Activated T-cell treated with anti-CD3 and anti-CD28 coated beads for 4 hours (primary cell): ENCODE measurements at places on chromosomes 12 and 14.

DNA sequence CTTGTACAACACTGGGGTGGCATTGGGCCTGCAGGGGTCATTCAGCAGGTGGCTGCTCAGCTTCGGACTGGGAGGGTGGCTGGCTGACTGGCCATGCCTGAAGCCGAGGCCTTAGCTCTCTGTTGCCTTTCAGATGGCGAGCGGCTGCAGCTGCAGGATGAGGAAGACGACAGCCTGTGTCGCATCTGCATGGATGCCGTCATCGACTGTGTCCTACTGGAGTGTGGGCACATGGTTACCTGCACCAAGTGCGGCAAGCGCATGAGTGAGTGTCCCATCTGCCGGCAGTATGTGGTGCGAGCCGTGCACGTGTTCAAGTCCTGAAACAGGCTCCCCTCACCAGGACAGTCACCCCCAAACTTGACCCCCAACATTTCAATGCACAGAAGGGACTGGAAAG, 23.3 kb downstream of the RNF34 start:
- no peak for DNase-seq

- peak; percentile 63 for DNase-seq
Observed at GRCh38 chr12:31117203-31118011, 43.7 kb downstream of the DDX11 start.

DNA sequence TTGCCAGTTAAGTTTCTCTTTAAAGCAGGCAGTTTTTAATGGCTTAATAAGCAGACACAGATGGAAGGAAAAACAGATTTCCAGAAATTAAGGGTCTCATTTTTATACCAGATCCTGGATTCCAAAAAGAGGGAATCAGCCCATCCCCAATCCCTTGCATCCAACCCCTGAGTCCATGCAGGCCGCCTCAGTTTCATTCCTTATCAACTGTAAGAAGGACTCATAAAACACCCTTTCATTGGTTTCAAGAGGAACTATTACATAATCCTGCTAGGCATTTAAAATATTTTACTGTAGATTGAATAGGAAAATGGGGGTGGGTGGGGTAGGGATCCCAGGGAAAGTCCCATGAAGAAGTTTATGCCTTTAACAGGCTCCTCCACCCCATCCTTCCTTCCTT, 9.4 kb downstream of the CCDC184 start:
- no peak for DNase-seq

- no peak for DNase-seq
Observed at GRCh38 chr14:22426711-22427110, 162.3 kb downstream of the DAD1 start.

GRCh38 chr14:23433457-23433856, 2.0 kb downstream of the MYH7 start:
- DNase-seq, result no peak

- DNase-seq, result no peak
Observed at GRCh38 chr14:64856529-64857445, 22.9 kb downstream of the SPTB start.
